ENCODE measurements at places on chromosomes 3 and 15. TPM values are rescaled to one million over a fixed set of nuclear protein-coding genes. Genes with fewer than 3 reads are reported as not detected.

The NEK11 gene
- 11.7 TPM for total RNA-seq

The CRYGS gene
- 4.3 TPM for total RNA-seq

The CKMT1A gene
- 0.89 TPM for total RNA-seq

The C2CD4B gene
- 26.8 TPM for total RNA-seq

The TTBK2 gene
- 7.0 TPM for total RNA-seq

The NMNAT3 gene
- 8.0 TPM for total RNA-seq

The SLC6A20 gene
- total RNA-seq, result not detected

The SH3GL3 gene
- not detected for total RNA-seq

The MANF gene
- total RNA-seq, result 76.4 TPM

The HTD2 gene
- total RNA-seq, result 28.1 TPM

- no peak for DNase-seq
These were observed 70.0 kb downstream of the DHX30 start for GRCh38 chr3:47872916-47873315.

DNA sequence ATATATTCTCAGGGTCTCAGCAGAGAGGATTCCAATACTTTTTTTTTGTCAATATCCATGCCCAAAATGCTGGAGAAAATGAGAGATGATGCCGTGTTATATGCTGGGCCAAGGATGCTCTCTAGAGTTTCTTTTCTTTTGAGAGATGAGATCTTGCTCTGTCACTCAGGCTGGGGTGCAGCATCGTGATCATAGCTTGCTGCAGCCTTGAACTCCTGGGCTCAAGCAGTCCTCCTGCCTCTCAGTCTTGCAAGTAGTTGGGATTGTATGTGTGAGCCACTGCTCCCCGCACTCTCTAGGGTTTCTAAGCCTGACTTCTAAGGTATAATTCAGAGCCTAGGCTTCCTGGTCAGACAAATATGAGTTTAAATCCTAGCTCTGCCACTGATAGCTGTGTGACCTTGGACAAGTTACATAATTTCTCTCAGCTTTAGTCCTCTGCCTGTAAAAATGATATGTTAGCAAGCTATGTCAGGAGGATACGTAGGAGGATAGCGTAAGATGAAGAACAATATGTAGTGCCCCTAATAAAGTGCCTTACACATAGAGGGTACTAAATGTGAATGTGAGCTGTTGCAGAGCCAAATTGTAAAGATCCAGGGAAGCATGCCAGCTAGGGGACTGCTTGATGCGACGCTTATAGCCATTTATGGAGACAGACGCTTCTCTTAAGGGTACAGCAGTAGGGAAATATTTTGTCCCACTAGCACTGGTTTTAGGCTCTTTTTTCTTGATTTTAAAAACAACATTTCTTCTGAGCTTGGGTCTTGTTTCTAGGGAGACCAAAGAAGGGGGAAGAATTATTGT is 7.4 kb downstream of the STARD9 start:
- DNase-seq, result peak; percentile 52

GRCh38 chr3:107366766-107367165 is 10.5 kb upstream of the CCDC54 start:
- DNase-seq, result no peak

GRCh38 chr3:110413807-110414748 is 657.5 kb upstream of the NECTIN3 start:
- no peak for DNase-seq

GRCh38 chr15:66100761-66101160 is 152.8 kb downstream of the MEGF11 start:
- no peak for DNase-seq

GRCh38 chr15:73607843-73608242 is 25.3 kb downstream of the NPTN start:
- DNase-seq, result no peak

DNA sequence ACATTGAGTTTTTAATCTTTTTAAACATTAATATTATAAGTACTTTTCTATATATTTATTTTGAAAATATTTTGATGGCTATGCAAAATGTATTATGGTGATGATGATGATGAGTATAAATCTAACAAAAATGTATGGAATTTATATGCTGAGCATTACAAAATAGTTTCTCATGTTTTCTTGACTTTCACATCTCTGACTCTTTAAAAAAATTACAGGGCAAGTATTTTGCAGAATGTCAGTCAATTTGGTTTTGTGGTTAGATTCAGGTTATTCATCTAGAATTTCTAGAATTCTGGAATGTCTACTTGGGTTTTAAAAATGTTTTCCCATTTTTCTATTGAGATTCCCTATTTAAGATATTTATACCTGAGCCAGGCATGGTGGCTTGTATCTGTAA is 41.7 kb upstream of the ANP32A start:
- no peak for DNase-seq

GRCh38 chr3:81451611-81452010 is 309.8 kb downstream of the GBE1 start:
- no peak for DNase-seq

- no peak for DNase-seq
These were observed 661.7 kb upstream of the NAALADL2 start for GRCh38 chr3:174197416-174197815.

DNA sequence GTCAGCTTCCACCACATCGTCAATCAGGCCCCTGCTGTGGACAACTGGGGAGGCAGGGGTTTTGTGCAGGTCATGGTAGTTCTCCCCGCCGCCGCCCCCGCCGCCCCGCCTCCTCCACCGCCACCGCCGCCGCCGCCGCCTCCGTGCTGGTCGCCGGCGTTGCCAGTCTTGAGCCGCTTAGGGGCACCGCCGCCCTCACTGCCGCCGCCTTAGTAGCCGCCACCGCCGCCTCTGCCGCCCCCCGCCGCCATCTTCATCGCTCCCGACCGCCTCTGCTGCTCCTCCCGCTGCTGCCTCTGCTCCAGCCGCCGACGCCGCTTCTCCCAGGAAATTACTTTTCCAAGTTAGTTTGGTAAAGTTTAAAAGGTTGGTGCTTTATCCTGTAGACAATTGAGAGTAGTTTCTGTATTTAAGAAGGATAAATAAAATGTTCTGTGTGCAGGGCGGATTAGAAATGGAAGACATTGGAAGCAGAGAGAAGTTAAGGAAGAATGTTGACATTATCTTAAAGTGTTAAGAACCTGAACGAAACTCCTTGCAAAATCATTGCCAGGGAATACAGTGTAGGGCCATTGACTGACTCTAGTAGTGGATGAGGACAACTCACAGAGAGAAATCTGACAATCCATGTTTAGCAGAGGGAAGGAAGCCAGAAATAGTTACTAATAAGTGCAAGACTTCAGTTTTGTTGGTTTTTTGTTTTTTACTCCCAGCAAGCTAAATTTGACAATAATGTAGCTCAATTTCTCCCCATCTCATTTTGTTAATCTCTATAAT is 53.0 kb upstream of the GOLGA8A start:
- DNase-seq, result no peak

DNA sequence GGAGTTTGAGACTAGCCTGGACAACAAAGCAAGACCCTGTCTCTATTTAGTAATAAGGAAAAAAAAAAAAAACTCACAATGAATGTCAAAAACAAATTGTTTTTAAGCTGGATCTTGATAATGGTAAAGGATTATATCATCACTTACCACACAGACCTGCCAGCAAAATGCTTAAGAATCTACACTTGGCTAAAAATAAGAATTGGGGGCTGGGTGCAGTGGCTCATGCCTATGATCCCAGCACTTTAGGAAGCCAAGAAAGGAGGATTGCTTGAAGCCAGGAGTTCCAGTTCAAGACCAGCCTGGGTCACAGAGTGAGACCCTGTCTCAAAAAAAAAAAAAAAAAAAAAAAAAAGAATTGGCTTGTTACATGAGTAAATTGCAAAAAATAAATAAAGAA is 31.0 kb downstream of the ACAP2 start:
- DNase-seq, result no peak

- DNase-seq, result no peak
These were observed 9.3 kb downstream of the EOGT start for GRCh38 chr3:69004138-69004537.

- DNase-seq, result no peak
These were observed 301.5 kb downstream of the MEX3B start for GRCh38 chr15:81744364-81744763.

GRCh38 chr15:83288381-83288801 is 3.9 kb upstream of the BNC1 start:
- DNase-seq, result no peak

DNA sequence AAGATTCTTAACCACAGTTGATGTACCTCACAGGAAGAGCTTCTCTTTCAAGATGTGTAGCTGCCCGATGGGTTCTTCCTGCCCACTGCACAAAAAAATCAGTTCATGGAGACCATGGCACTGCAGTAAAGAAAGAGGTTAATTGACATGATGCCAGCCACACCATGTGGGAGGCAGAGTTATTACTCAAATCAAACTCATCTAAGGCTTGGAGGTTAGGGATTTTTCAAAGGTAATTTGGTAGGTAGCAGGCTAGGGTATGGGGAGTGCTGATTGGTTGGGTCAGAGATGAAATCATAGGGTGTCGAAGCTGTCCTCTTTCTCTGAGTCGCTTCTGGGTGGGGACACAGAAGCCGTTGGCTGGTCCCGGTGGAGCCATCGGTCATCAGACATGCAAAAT is 57.4 kb upstream of the BDH1 start:
- DNase-seq, result no peak

GRCh38 chr3:64825404-64826120 is 137.8 kb upstream of the ADAMTS9 start:
- DNase-seq, result peak; percentile 22

DNA sequence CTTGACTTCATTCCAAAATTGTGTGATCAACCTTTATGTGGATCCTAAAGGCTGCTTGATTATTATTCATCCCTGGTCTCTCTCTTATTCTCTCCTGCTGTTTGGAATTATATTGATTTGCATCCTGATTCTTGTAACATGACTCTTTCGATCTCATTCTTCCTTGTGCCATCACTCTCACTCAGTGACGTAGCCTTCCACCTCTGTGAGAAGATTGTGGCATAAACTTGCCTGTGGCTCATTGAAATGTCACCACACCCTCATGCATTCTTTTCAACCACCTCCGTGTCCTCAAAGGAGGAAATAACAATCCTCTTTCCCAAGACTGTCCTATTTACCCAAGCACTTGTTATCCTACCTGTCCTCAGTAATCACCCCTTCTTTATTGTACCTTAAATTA is 41.3 kb upstream of the GCNT3 start:
- no peak for DNase-seq
